ENCODE measurements at places on chromosomes 11 and 22. TPM values are rescaled to one million over a fixed set of nuclear protein-coding genes. Genes with fewer than 3 reads are reported as not detected.

Gene FZD4
- 37.7 TPM for polyA plus RNA-seq

Gene PNPLA3
- polyA plus RNA-seq: 0.42 TPM

Gene TMEM191B
- not detected for polyA plus RNA-seq

Gene NPTXR
- polyA plus RNA-seq: 5.2 TPM

- DNase-seq: no peak
Observed at GRCh38 chr11:92393218-92393617, 168.6 kb downstream of the FAT3 start.

DNA sequence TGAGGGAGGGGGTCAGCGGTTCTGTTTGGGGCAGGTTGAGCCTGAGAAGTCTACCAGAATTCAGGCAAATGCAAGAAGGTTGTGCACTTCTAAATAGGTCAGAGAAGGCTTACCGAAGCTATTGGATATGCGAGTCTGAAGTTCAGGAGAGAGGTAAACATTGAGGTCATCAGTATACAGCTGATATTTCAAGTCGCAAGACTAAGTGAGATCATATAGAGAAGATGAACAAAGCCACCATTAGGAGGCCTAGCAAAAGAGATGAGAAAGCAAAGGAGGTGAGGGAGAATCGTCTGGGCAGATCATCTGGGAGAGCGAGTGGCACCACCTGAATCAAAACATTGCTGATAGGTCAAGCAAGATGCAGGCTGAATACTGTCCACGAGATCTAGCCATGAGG is 430.6 kb downstream of the BUD13 start:
- DNase-seq: no peak

DNA sequence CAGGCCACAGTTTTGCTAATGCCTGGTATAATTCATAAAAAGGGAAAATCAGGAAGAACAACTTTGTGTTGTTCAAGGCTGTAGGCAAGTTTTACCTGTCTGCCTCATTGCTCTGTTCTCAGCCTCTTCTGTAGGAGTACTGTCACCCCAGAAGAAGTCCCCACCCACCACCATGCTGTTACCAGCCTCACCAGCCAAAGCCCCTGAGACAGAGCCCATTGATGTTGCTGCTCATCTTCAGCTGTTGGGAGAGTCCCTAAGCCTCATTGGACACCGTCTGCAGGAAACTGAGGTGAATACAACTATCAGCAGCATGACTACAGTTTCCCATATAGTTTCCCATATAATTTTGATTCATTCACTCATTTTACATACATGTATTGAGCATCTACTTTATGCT is 11.6 kb upstream of the TOM1 start:
- DNase-seq: no peak

- DNase-seq: no peak
Observed at GRCh38 chr11:31968461-31969358, 122.2 kb upstream of the RCN1 start.

- no peak for DNase-seq
Observed at GRCh38 chr22:47332246-47332980, 570.0 kb downstream of the TBC1D22A start.

- DNase-seq: no peak
Observed at GRCh38 chr11:117834838-117835443, 10.4 kb upstream of the FXYD2 start.

GRCh38 chr11:69221086-69221485 is 65.4 kb downstream of the SMIM38 start:
- no peak for DNase-seq

DNA sequence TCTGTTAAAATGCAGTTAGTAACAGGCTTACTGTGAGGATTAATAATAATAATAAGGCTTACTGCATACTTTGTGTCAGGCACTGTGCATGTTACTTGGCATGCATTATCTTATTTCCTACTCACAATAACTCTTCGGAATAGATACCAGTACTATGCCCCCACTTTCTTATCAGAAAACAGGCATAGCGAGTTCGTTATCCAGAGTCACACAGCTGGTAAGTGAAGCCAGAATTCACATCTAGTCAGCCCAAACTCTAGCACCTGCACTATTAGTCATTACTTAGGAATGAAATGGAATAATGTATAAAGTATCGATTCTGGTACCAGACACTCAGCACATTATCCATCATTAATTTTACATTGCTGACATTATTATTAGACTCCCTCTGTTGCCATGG is 155.7 kb upstream of the BLID start:
- DNase-seq: no peak

All from muscle of arm (tissue), 14 donors.